ENCODE measurements at places on chromosomes 5 and 9. TPM values are rescaled to one million over a fixed set of nuclear protein-coding genes. Genes with fewer than 3 reads are reported as not detected.

UAP1L1 gene
- total RNA-seq = 8.2 TPM

SNCAIP gene
- not detected for total RNA-seq

TAF7 gene
- 217 TPM for total RNA-seq

C9orf153 gene
- total RNA-seq = not detected

DNA sequence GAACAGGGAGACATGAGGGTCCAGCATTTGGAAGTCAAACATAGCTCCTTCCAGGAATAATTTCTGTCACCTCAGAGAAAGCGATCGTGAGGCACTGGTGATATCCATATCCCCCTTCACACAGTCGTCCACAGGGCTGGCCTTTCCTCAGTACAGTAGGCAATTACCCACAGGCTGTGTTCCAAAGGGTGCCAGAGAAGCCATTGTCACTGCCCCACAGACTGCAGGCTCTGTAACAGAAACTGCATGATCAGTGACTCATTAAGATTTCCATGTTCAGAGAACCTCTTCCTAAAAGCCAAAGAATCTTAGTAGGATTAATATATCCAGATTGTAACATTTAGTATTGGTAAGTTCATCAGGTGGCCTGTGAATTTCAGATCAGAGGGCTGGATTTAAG is 127.6 kb downstream of the RPS23 start:
- no peak for DNase-seq

- no peak for DNase-seq
These were observed 104.2 kb upstream of the ELL2 start for GRCh38 chr5:96065685-96066385.

- no peak for DNase-seq
These were observed 188.0 kb downstream of the ELAVL2 start for GRCh38 chr9:23638011-23638410.

- peak; percentile 72 for DNase-seq
These were observed 10.9 kb downstream of the ABL1 start for GRCh38 chr9:130845901-130846481.

DNA sequence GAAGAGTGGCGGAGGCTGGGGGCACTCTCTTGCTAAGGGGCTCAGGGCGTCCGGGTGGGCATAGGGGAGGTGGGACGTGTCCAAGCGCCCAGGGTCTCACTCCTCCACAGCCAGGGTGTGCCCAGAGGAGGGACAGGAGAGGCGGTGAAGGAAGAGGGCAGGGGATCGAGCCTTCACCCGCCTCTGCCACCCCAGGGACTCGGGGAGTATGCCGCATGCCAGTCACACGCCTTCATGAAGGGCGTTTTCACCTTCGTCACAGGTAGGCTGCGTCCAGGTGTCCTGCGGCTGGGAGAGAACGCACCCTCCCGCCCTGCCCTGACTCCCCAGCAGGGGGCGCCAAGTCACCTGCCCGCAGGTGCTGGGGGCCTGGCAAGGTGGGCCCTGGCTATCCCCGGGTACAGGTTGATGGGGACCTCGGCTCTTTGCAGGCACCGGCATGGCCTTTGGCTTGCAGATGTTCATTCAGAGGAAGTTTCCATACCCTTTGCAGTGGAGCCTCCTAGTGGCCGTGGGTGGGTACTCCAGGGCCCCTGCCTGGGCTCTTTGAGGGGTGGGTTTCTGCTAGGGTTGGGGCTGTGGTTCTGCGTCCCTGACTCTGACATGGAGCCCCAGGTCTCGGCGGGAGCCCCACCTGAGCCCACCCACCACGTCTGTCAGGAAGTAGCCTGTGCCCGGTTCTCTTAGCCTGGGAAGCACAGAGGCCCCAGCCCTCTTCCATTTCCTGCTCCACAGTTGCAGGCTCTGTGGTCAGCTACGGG is 552 bp downstream of the TMEM141 start:
- DNase-seq = peak; percentile 34

- DNase-seq = no peak
These were observed 39.4 kb downstream of the SUSD1 start for GRCh38 chr9:112135706-112136105.

DNA sequence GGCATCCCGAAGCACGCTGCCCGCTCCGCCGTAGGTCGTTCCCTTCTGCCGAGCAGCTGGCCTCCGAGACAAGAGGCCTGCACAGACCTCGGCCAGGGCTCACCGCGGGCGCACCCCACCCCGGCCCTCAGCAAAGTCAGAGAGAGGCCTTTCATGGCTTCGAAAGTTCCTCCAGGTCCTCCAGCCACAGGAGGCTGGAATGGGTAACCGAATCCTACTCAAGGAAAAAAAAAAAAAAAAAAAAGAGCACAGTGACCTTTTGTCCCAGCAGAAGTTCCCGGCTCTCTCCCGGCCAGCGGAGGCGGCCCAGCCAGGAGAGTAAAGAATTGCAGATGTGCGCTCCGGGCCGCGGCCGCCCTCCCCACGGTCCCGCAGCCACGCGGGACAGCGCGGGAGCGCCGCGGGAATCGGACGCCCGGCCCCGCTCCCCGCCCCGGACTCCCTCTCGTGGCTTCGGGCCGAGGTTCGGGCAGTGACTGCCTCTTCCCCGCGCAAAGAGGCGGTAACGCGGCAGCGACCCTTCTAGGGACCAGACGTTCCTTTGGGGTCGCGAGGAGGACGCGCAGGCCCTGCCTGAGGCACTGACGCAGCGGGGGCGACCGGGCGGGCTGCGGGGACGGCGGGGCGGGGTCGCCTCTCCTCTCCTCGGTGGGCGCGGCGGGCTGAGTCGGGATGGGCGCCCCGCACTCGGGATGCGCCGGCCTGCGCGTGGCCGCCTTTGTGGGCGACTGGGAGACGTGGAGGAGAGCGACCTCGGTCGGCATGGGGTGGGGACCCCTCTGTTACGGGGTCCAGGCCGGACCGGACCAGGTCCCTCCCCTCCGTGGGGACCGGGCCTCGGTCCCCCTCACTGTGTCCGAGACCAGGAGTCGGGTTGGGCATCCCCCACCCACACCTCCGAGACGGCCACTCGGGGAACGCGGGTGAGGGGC is 754 bp downstream of the GFPT2 start:
- peak; percentile 18 for DNase-seq

- peak; percentile 69 for DNase-seq
These were observed 20.4 kb upstream of the PRUNE2 start for GRCh38 chr9:76926324-76926741.

- DNase-seq = no peak
These were observed 477.3 kb downstream of the ISL1 start for GRCh38 chr5:51860532-51861018.

GRCh38 chr5:148514344-148514743 is 130.6 kb downstream of the FBXO38 start:
- DNase-seq = no peak

DNA sequence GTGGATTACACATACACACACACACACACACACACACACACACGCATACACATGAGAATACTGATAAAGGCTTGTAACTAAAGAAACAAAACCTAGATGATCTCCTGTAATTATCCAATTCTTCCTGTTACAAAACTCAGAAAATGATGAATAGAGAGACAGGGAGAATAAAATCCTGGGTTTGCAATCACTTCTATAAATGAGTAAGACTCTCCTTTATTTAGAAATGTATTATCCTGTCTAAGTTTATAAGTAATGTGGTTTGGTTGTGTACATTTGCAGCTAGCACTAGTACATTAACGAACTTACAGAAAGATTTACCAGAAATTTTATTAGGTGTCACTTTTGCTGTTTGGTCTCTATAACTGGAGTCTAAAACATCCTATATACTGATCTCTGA is 2.8 kb upstream of the PRR16 start:
- DNase-seq = no peak

DNA sequence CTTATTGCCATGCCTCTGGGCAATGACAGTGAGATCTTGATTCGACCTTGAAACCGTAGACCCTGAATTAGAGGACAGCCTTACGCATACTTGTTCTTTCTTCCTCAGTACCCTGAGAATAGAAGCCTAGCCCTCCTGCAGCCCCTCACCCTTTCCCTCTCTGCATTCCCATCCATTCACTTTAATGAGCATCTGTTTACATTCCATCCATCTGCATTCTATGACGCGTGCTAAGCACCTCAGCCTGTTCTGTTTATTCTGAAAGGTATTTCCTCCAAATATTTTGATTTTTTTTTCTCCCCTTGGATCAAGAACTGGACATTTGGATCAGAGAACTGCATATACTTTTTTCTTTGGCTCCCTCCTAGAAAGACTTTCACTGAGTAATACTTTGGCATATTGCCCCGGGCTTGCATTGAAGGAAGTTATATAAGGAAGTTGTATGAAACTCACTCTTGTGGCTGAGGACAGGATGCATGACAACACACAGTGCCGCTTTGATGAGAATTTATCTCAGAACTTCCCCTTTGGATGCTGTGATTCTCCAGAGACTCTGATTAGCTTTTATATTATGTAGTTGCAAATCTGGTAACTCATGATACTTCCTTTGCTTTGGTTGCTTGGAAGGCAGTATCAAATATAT is 15.7 kb downstream of the TMEM8B start:
- DNase-seq = peak; percentile 86

GRCh38 chr5:77424921-77425320 is 67.2 kb downstream of the WDR41 start:
- no peak for DNase-seq

- DNase-seq = no peak
These were observed 238.9 kb upstream of the ADCY2 start for GRCh38 chr5:7157083-7157482.

DNA sequence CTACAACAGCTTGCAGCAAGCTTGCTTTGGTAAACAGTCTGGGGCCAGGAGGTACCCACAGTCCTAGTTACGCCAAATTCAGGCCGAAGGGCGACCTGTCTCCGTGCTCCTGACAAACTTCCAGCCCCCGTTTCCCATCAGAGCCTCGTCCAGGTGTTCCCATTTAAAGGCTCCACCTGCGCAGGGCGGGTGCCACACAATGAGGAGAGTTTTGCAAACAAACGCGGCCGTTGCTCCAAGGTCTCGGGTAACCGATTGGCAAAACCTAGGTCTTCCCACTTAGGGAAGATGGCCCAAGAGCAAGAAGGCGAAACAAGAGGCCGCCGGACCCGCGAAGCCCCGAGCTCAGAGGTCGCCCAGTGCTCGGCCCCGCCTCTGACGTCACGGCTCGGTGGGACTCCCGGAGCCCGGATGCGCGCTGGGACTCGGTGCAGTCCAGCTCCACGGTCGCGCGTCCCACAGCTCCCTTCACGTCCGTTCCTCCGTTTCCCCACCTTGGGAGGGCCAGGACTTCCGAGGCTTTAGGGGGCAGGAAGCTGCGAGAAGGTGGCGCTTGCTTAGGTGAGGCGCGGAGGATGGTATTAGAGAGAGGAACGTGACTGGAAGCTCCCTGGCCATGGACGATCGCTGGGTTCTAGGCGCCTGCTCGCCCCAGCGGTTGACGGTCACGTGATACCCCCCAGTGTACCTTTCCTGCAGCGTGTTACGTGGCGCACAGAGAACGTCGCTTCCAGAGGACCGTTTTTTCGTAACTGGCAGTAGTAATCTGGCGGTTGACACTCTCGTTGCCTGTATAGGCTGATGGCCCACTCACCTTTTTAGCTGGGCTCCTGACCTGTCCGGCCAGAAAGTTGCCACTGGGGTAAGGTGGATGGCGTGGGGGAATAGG is 41.8 kb upstream of the KDM4C start:
- no peak for DNase-seq

DNA sequence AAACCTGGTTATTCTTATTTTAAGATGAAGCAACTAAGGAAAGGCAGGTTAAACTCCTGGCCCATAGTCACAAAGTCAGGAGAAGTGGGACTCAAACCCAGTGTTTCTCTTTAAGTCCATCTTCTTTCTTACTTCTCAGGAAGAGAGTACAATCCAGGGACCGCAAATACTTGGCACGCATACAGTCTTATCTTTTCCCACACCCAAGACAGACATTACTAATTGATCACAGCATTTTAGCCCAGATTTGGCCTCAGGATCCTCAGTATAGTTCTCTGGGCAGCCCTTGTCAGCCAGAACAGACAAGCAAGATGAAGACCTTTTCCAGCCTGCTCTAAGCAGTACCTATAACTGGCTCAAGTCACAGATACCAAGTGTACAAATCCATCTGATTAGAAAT is 125.5 kb upstream of the RAI14 start:
- no peak for DNase-seq

GRCh38 chr5:159903131-159903530 is 13.2 kb upstream of the ADRA1B start:
- no peak for DNase-seq

GRCh38 chr9:108889649-108890067 is 27.6 kb downstream of the ACTL7A start:
- no peak for DNase-seq

GRCh38 chr5:52805615-52806014 is 17.9 kb downstream of the ITGA1 start:
- DNase-seq = no peak

DNA sequence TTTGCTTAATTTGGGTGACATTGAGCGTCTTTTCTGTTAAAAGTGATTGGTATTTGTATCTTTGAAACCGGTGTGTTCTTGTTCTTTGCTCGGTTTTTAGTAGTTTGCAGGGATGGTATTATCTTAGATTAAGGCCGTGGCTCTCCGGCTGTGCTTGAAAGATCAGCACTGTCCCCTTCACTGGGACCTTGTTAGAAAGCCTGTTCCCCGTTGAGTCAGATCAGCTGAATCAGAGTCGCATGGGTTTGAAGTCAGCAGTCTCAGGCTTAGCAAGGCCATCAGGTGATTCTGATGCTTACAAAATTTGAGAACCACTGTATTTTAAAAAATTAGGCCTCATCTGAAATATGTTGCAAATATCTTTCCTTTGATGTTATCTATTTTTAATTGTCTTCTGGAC is 5.0 kb downstream of the DIRAS2 start:
- no peak for DNase-seq

DNA sequence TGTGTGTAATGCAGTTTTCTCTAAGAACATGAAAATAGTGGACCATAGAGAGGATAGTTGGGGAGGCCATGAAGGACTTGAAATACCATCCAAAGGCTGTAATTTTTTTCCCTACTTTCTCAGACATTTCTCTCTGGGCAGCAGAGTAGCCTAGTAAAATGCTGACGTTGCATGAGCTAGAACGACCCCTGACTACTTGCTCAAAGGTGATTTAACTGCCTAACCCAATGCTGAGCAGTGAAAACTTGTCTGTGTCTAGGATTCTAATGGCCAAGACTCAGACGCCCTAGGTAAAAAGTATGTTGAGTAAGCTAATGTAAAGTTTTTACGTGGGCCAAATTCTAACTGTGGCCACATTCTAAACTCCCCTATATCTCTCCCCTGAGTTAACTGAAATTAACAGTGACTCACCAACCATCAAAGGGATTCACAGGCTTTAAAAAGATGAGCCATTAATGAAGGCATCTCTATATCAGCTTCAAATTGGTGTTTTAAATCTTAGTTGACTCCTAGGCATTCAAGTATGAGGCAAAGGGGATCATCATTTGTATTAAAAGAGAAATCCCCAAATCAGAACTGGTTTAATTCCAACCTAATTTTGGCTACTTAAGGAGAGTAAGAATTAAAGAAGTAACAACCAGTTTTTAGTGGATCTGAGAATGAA is 121.0 kb upstream of the GAS1 start:
- no peak for DNase-seq

DNA sequence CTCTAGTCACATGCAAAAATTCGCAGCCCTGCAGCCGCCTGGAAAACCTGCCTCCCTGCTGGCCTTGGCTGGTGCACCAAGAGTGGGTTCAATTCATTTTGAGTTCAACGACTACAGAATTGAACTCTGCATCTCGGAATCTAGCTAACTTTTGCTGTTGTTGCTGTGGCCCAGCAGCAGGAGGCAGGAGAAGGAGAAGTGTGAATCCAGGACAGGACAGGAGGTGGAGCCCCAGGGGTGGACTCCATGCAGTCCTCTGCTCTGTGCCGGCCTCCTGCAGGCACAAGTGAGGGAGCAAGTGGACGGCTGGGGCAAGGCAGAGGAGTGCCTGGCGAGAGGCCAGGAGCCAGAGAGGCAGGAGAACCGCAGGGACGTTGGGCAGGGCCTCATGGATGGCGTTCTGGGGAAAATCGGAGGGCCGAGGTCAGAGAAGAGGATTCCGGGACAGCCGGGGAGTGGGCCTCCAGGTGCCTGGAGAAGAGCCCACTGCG is 214.2 kb downstream of the FANCC start:
- no peak for DNase-seq

Data from MG63 (cell line).